ENCODE measurements at places on chromosomes 7 and 10.
A peak's percentile ranks its signal among the peaks of the same experiment; 100 is the strongest.

DNA sequence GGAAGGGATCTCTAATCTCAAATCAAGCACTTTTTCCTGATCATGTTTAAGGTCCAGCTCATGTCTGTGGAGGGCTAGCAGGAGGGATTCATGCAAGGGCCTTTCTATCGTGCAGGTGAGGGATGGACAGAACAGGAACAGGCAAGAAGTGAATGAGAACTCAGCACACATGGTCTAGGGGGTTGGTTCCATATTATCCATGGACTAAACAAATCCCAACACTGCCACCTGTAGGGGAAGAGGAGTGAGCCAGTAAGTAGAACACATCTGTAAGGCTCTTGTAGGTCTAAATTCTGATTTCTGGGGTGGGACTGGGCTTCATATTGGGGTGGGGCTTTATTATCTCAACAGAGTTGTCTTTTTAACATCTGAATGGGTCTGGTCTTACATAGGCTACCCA lies 138.0 kb upstream of the TARP start:
- DNase-seq: no peak

DNA sequence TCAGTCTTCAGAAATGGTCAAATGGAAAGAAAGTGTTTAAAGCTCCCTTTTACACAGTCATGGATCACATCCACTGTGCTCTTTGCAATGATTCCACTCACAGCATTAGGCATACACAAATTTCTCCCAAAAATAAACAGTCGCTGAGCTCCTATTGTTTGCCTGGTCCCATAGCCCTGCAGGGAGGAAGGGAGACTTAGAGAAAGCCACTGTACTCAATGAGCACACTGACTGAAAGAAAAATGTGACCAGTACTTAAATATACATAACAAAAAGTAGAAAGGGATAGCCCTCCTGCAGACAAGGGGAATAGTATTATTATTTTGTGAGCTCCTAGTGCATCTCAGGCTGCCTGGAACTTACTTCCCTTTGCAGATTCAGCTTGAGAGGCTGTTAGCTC lies 853.2 kb downstream of the GRID1 start:
- DNase-seq: no peak

DNA sequence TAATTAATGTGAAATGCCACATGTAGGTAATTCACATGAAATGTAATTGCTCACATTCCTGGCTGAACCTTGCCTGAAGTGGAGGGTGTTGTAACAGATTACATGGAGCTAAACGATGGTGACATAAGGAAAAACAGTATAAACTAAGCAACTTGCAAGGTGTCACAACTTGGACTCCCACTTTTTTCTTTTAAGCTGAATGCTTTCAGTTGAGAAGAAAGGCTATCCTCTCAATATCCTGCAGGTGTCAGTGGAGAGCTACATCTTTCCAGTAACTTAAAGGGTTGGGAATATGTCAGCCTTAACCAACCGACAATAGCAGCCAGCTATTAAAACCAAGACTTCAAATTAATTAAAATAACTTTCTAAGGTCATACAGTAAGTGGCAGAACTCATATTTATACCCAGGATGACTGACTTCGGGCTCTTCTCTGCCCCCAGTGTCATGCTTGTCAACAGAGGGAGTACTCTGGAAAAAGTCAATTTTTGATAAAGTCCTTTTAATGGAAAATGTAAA lies 33.7 kb downstream of the NRBF2 start:
- no peak for DNase-seq

DNA sequence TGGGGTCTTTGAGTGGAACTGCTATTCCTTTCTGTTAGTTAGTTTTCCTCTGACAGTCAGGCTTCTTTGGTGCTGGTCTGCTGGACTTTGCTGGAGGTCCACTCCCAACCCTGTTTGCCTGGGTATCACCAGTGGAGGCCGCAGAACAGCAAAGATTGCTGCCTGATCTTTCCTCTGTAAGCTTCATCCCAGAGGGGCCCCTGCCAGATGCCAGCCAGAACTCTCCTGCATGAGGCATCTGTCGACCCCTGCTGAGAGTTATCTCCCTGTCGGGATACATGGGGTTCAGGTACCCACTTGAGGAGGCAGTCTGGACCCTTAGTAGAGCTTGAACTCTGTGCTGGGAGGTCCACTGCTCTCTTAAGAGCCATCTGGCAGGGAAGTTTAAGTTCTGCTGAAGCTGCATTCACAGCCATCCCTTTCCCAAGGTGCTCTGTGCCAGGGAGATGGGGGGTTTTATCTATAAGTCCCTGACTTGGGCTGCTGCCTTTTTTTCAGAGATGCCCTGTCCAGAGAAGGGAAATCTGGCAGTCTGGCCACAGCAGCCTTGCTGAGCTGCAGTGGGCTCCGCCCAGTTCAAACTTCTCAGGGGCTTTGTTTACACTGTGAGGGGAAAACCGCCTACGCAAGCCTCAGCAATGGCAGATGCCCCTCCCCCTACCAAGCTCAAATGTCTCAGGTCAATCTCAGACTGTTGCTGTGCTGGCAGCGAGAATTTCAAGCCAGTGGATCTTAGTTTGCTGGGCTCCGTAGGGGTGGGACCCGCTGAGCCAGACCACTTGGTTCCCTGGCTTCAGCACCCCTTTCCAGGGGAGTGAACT lies 89.7 kb upstream of the CDK6 start:
- no peak for DNase-seq

- DNase-seq: peak; percentile 53
These were observed 8.0 kb upstream of the ACTR3B start for GRCh38 chr7:152751449-152752141.
